B cell (primary cell): ENCODE measurements at places on chromosomes 11 and 22. TPM values are rescaled to one million over a fixed set of nuclear protein-coding genes. Genes with fewer than 3 reads are reported as not detected.

The OR10D3 gene
- total RNA-seq = not detected in 2 replicates

The PLAAT3 gene
- total RNA-seq = 0.95 and 2.3 TPM in 2 replicates

The OR52N4 gene
- 2.1 TPM in 2 replicates for total RNA-seq

The OR6A2 gene
- 0.10 and 0.12 TPM in 2 replicates for total RNA-seq

The LRRC4C gene
- 0.57 TPM in 1 of 2 replicates, not detected in the other for total RNA-seq

The POLA2 gene
- total RNA-seq = 28.7 and 33.2 TPM in 2 replicates

The HTR3B gene
- not detected in 2 replicates for total RNA-seq
